ENCODE measurements at places on chromosomes 1 and 21. TPM values are rescaled to one million over a fixed set of nuclear protein-coding genes. Genes with fewer than 3 reads are reported as not detected.

Gene GNB1
- total RNA-seq, result 110 TPM

Gene TPTE
- not detected for total RNA-seq

Gene KRTAP19-4
- total RNA-seq, result not detected

Gene IL10
- total RNA-seq, result 0.13 TPM
